Foreskin fibroblast (primary cell): ENCODE measurements at places on chromosomes 5 and 9.

GRCh38 chr5:160105686-160106360 is 13.4 kb downstream of the PWWP2A start:
- no peak for DNase-seq

DNA sequence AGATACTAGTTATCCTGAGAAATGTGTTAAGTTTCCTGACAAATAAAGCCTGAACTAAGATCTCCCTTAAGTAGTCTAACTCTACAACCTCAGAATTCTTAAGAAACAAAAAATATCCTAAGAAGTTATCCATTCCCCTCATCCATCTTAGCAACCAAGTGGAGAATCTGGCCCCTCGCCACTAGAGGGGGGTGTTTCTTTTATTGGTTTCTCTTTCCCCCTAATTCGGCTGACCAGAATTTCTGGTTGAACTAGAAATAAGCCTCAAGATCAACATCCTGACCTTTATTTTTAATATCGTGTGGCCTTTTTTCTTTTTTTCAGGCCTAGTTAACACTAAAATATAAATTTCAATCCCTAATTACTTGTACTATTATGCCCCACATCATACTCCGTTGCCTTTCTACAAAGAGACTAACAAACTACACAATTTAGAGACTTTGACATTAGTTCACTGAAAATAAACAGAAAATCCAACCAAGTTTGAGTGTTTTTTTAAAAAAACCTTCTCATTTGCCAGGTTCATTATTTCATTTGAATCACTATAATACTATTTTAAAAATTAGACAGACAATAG is 14.3 kb upstream of the NR4A3 start:
- DNase-seq = peak; percentile 73

GRCh38 chr5:39476843-39477220 is 52.1 kb upstream of the DAB2 start:
- DNase-seq = peak; percentile 29

DNA sequence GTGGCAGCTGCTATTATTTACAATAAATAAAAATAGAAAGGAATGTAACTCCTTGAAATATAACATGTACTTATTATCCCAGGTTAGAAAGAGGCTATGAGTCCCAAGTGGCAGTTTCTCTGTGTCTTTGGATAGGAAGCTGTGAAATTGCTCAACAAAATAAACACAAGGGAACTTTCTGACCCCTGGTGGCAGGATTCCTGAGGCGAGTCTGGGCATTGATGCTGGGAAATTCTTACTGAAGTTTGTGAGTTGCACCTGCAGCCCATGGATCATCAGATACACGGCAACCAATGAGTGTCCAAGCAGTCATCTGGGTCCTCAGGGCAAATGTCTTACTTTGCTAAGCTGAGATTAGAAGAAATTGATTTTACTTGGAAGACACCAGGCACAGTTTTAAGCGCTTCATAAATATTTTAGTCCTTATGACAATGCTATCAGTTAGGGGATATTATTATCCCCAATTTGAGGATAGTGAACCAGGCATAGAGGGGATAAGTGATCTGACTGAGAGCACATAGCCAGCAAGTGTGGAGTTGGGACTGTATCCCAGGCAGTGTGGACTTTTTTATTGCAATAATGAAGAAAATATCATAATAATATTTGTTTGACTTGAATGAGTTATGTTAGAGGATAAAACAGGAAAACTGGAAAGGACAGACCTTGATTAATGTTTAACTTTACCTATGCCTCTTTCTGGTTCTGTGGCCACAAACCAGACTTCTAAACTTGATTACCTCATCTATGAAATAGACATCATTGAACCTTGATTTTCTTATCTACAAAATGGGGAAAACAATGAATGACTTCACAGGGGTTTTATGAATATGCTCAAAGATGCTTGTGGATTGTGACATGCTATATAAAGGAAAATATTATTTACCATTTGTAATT is 265.5 kb upstream of the ADAMTSL1 start:
- DNase-seq = peak; percentile 16

DNA sequence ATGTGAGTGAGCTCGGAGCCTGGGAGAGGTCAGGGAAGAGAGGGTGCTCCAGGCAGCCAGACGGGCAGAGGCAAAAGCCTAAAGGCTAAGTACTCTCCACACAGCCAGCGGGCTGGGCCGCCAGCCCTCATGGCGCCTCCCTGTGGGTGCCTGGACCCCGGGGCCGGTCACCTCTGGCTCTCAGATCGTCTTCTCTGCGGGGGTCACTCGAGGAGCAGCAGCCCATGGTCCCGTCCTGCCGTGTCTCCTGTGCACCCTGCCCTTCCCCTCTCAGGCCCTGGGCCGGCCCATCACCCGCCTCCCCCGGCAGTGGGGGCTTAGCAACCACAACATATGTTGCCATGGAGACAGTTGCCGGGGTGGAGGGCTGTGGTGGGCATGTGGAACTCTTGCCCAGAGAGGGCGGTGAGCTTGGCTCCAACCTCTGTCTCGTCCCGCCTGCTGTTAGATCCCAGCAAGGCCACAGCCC is 4.2 kb downstream of the AK1 start:
- DNase-seq = no peak

DNA sequence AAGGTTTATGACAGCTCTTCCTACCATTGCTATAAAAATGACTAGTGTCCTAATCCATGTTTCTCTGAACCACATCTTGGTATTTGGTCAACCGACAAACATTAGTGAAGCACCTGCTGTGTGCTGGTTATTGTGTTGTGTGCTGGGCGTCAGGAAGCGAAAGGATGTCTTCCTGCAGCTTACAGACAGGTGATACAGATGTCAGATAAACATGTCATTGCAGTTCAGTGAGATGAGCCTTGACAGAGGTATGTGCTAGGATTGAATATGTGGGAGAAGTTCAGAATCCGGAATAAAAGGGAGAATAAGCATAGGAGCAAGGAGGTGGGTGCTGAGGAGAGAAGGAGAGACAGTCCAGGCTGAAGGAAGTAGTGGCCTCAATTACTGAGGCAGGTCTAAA is 20.3 kb upstream of the CTNNA1 start:
- no peak for DNase-seq

GRCh38 chr9:83497441-83497840 is 40.8 kb downstream of the FRMD3 start:
- DNase-seq = no peak

DNA sequence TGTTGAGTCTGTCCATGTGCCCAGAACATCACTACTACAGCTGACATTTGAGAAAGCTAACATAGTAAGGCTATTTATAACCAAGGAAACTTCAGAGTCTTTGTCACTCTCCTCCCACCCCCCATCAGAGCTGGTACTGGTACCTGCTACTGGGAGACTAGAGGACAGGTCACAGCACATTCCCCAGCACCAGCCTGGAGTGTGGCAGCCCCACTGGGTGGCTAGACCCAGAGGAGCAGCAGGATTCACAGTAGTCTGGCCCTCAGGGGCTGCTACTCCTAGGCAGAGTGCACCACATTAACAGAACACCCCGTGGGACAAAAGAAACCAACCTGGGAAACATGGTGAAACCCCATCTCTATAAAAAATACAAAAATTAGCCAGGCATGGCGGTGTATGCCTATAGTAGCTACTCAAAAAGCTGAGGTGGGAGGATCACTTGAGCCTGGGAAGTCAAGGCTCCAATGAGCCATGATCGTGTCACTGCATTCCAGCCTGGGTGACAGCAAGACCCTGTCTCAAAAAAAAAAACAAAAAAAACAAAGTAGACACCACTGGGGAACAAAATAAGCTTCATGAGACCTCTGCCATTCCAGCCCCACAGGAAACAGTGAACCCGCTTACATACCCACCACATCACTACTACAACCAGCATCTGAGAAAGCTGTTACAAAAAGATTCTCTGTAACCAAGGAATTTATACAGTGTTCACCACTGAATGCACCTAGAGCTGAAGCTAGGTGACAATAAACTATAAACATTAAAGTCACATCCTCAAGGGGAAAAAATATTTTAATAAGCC is 26.3 kb upstream of the PTGER4 start:
- DNase-seq = no peak

DNA sequence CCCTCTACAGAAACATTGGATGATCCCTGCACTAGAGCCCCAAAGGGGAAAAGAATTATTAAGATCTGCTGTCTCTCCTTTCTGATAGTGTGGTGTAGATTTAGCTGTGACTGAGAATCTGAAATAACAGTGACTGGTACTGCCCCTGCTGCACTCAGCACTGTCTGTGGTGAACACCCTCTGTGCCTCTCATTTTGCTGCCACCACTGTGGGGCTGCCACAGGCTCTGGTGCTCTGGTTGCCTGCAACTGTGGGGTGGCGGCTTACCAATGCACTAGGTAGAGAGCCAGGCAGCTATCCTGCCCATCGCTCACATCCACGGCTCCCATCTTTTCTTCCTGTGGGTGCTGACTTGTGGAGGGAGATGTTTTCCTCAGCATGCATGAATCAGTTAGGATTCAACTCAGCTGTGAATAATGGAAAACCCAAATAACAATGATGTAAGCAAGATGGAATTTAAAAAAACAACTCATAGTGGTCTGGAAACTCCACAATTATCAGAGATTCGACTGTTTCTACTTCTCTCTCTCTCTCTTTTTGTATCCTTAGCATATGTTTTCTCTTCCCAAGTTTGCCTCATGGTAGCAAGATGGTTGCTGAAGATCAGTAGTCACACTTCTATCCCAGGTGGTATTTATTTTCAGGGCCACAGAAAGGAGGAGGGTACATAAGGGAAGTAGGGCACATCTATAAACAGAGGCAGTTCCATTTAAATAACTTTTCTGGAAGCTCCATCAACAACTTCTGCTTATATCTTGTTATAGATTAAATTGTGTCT is 99.8 kb upstream of the DAP start:
- peak; percentile 36 for DNase-seq

- DNase-seq = no peak
Observed at GRCh38 chr9:75975071-75975470, 84.6 kb downstream of the PCSK5 start.

DNA sequence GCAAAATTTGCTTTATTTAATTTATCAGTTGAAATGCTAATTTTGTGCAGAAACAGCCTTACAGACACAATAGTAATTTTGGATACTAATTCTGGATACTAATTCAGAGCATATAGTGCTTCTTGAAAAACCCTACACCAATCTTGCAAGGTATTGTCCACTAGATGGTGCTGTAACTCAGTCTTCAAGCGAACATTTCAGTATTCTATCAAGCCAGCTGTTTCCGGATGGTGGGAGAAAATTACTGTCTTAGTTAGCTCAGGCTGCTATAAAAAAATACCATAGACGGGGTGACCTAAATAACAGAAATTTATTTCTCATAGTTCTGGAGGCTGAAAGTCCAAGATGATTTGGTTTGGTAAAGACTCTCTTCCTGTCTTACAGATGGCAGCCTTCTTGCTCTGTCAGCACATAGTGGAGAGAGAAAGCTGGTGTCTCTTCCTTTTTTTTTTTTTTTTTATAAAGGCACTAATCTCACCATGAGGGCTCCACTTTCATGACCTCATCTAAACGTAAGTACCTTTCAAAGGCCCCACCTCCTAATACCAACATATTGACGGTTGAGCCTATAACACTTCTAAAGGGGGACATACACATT is 1306.5 kb upstream of the CDH9 start:
- DNase-seq = no peak

GRCh38 chr5:122156724-122157325 is 27.5 kb downstream of the ZNF474 start:
- peak; percentile 80 for DNase-seq

DNA sequence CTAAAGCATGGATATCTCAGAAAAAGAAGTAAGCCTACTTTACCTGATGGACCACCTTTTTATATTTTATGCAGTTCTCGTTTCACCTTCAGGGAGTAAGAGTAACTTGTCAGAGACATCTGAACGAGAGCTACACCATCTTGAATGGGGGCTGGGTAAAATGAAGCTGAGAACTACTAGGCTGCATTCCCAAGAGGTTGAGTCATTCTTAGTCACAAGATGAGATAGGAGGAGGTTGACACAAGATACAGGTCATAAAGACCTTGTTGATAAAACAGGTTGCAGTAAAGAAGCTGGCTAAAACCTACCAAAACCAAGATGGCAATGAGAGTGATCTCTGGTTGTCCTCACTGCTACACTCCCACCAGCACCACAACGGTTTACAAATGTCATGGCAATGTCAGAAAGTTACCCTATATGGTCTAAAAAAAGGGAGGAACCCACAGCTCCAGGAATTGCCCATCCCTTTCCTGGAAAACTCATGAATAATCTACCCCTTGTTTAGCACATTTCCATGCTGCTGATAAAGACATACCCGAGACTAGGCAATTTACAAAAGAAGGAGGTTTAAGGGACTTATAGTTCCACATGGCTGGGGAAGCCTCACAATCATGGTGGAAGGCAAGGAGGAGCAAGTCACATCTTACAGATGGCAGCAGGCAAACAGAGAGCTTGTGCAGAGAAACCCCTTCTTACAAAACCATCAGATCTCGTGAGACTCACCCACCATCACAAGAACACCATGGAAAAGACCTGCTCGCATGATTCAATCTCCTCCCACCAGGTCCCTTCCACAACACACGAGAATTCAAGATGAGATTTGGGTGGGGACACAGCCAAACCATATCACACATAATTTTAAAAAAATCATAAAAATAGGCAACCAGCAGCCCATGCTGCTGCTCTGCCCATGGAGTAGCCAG is 62.5 kb downstream of the GIN1 start:
- peak; percentile 41 for DNase-seq

- no peak for DNase-seq
Observed at GRCh38 chr5:90338712-90339372, 70.7 kb downstream of the CETN3 start.

GRCh38 chr5:122129306-122129705 is at the start of gene ZNF474:
Gene ZNF474, plus strand, starts transcription at chr5:122129546. Its CDS starts 22,445 bp downstream, at chr5:122151991.
- peak; percentile 92 for DNase-seq

DNA sequence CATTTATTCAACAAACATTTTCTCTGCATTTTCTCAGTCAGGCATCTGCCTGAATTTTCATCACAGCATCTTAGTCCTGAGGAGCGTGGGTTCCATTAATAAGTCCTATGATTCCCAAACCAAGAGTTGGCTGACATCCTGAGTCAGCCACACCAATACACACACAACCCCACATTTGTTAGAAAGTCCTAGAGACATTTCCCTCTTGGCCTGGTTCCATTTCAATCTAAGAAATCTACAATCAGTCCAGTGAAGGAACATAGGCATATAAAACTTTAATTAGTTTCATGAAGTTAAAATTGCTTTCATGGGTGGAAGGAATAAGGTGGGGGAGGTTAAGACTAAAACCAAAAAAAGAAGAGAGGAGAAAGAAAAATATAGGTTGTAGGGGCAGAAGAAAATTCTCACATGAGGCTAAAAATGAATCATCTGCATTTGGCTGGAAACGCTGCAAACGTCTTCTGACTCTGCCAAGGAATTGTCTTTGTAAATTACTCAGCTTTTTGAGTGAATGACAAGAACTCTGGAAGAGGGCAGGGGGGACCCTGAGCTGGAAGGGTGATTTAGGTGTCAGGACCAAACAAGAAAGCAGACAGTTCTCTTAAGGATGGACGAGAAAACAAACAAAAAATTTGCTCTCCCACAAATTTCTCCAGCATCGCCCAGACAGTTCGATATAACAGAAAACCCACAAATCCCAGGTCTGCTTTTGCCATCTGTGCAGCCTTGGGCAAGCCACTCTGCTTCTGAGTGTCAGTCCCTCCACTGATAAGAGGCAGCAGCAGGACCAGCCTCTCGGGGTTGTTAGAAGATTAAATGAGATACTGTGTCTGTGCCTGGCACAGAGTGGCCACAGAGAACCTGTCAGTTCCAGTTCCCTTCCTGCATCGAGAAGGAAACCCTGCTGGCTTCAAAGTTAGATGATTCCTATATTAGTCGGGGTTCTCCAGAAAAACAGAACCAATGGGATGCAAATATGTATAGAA is 289.7 kb downstream of the CDK5RAP2 start:
- DNase-seq = peak; percentile 2
